ENCODE measurements at places on chromosomes 2 and 18.

DNA sequence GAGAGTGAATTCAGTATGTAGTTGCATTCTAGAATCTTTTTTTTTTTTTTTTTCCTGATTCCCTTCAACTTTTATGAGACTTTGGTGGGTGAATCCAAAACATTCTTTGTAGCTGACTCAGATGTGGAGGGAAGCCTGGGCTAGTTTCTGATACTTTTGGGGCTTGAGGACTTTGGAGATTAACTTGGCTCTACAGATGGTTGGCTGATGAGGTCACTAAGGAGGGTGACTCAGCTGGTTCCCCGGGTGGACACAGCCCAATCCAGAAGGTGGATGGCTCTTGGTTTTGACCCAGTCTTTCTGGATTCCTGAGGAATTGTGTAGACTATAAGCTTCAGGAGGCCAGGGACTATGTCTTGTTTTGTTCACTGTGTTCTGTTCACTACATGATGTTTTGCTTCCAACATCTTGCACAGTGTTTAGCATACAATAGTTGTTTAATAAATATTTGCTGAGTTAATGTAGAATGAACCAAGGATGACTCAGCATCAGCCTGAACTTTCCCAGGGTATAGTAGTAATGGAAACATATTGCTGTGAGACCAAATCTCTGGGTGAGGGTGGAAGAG is 30.5 kb downstream of the LAMA3 start:
- no peak for DNase-seq

GRCh38 chr2:96315400-96316071 is 9.6 kb upstream of the ITPRIPL1 start:
- DNase-seq, result no peak

DNA sequence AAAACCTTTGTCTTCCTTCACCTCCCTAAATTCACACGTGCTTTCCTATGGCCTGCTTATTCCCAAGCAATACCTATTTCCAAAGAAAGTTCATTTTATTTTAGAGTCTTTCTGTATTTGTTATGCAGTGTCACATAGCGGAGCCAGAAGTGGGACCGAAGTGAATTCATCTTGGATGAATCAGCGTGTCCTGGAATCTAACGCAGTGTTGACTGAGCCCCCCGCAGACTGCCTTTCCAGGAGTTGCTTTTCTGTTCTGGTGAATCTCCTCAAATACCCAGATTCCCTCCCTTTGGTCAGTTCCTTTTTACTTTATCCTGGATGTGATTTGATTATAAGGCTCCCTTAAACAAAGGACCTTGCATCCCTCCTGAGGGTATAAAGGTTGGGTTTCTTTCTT is 10.8 kb downstream of the ALPP start:
- DNase-seq, result no peak

DNA sequence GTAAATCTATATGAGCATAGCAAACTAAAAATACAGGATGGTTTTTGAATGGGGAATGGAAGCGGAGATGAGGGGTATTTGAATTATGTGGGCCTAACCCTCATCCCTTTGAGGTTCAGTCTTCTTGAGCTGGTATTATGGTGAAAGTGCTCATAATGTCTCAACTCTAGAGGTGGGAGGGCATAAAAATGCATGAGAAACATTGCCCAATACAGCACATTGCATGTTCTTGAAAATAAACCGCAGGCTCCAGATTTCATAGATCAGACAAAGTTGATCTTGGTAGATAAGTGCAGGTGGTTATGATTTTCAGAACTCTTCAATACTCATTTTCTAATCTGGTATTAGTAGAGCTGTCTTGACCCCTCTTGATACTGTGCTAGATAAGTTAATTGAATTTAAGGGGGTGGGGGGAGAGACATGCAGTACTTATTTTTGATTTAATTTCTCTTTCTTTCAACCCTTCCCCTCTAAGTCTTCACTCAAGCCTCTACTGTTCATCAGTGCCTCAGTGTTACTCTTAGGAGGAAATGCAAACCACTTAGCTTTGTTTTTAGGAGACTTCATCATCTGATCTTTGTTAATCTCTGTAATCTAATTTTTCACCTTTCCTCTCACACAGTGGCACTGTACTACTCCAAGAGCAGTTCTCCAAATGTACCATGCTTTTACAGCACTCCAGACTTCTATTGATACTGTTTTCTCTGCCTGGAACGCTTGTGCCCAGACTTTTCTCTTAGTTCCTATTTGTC is 22.2 kb downstream of the XRCC5 start:
- no peak for DNase-seq

- no peak for DNase-seq
These were observed 216.9 kb downstream of the MYO3B start for GRCh38 chr2:170394641-170395387.

DNA sequence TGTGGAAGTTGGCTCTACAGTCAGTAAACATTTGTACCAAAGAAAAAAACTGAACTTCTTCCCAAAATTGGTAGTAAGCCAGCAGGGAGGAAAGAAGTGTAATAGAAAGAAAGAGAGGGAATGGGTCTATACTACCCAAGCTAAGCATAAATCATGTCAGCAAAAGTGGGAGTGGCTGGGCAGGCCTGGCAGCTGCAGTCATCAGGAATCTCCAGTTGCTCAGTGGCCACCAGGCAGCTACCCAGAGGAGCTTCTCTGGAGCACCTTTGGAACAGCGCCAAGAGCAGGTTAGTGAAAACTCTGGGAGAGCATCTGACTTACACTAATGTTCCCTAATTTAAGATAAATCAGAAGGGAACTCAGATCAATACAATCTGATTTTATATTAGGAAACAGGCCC is 14.3 kb downstream of the FRZB start:
- no peak for DNase-seq

DNA sequence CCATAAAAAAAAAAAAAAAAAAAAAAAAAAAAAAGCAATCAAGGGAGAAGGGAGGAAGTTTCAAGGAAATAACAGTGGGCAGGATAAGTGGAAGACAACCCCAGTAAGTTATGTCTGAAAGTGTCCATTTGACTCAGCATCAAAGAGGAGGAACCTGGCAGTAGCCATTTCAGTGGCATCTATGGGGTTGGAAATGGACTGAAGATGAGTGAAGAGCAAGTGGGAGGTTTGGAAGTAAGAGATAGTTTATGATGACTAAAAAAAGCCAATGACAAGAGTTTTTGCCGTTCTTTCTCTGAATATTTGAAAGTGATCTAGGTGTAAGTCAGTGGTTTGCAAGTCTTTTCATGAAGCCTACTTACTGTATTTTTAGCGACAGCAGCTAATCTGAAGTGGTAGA is 9.2 kb upstream of the SELENOI start:
- DNase-seq, result no peak

DNA sequence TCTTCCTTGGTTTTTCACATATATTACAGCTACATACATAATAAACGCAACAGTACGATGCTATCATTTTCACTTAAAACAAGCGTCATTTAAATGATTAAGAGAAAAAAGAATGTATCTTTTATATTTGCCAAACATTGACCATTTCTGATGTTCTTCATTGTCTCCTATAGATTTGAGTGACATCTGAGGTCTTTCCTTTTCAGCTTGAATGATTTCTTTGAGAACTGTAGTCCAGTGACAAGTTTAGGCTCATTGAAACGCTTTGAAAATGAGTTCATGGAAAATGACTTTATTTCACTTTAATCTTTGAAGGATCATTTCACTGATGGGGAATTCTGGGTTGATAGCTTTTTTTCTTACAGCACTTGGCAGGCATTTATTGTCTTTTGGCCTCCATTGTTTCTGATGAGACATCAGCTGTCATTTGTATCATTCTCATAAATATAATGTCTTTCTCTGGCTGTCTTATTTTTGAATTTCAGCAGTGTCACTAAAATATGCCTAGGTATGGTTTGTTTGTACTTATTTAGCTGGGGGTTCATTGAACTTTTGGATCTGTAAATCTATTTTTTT is 10.9 kb downstream of the TGIF1 start:
- DNase-seq, result no peak

DNA sequence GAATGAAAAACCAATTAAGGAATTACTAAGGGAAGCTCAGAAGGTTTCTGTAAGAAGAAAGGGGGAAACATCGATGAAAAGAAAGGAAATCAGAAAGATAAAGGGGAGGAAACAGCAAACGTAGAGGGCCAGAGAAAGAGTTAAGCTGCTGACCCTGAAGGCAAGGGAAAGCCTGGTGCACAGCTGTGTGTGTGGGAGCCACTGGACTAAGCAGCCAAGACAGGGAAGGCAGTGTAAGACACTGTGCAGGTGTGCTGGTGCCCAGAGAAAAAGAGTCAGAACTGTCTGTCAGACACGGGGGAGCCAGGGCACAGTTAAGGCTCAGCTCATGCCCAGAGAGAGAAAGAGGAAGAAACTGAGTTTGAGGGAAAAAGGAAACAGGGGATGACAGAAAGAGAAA is 104.0 kb downstream of the HIBCH start:
- no peak for DNase-seq

- DNase-seq, result no peak
These were observed 21.1 kb downstream of the CASP10 start for GRCh38 chr2:201203916-201204654.

DNA sequence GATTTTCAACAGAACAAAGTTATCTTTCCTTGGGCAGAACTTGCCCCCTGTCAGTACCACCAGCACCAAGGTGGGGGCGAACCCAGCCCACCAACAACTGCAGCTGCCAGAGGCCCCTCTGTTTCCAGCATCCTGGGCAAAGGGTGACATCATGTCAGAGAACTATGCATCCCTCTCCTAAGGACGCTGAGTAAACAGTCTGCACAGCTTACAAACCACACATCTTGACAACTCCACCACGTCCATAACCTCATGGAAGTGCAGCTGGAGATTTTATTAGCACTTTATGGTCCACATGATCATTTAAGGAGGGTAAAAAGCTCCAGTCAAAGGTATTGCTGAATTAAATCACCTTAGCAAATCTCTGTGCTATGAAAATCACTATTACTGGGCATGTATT is 40.4 kb downstream of the PIEZO2 start:
- no peak for DNase-seq

DNA sequence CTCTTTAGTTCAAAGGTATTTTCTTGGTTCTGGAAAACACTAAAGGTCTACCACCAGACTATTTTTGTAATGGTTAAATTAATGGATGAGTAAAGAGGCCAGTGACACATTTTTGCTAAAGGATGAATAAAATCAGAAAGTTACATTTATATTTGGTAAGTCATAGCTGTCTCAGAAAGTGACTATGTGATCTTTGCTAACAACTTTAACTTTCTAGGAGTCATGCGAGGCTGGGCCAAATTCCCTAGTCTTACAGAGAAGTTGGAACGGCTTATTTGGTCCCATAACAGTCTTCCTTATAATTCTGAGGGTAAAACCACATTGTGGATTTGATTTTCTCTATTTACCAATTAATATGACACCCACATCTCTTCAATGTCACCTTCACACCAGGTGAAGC is 198.1 kb downstream of the PDE1A start:
- DNase-seq, result no peak

DNA sequence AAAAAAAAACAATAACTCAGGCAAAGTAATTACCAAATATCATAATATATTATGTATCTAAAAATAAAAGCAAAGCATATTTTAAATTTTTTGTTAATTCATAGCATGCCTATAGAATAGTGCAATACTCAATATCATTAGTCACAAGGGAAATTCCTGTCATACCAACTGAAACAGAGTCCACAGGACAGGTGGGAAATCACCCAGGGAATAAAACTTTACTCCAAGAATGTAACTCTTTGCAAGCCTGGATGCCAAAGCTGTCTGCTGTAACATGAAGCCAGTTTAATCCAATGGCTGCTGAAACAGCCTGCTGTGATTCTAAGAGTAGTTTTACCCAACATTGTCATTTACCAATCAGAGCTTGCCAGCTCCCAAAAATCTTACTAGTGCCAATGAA is 40.0 kb upstream of the SULT1C3 start:
- no peak for DNase-seq

- no peak for DNase-seq
These were observed 655.3 kb upstream of the FAM98A start for GRCh38 chr2:34254272-34254878.

GRCh38 chr2:96872591-96873349 is 2.9 kb upstream of the SEMA4C start:
- no peak for DNase-seq

DNA sequence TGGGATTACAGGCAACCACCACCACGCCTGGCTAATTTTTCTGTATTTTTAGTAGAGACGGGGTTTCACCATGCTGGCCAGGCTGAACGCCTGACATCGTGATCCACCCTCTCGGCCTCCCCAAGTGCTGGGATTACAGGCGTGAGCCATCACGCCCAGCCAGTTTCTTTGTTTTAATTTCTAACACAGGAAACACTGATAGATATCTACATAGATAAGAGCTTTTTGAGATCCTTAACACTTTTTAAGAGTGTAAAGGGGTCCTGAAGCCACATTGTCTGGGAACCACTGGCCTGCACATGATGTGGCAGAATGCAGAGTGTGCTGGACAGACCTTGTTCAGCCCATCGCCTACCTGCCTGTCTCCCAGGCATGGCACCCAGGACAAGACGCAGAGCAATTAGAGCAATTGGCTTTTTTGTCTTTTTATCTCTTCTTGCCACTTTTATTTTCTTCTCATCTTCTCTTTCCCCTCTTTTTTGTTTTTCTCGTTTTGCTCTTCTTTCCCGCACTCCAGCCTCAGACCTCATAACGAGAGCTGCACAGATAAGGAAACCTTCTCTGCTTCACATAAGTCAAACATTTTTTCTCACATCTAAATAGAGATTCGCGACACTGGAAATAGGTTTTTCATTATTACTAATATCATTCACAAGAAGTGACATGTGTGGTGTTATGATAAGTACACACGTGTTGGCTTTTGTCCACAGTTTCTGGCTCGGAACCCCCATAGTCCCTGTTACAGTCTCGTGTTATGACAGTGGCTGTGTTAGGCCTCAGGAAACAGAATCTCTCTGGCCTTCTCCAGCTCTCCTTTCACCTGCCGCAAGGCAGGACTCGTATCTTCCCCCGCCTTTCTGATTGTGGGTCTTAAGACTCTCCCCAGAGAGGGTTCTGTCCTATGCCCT is 25.2 kb upstream of the GPR55 start:
- DNase-seq, result no peak

DNA sequence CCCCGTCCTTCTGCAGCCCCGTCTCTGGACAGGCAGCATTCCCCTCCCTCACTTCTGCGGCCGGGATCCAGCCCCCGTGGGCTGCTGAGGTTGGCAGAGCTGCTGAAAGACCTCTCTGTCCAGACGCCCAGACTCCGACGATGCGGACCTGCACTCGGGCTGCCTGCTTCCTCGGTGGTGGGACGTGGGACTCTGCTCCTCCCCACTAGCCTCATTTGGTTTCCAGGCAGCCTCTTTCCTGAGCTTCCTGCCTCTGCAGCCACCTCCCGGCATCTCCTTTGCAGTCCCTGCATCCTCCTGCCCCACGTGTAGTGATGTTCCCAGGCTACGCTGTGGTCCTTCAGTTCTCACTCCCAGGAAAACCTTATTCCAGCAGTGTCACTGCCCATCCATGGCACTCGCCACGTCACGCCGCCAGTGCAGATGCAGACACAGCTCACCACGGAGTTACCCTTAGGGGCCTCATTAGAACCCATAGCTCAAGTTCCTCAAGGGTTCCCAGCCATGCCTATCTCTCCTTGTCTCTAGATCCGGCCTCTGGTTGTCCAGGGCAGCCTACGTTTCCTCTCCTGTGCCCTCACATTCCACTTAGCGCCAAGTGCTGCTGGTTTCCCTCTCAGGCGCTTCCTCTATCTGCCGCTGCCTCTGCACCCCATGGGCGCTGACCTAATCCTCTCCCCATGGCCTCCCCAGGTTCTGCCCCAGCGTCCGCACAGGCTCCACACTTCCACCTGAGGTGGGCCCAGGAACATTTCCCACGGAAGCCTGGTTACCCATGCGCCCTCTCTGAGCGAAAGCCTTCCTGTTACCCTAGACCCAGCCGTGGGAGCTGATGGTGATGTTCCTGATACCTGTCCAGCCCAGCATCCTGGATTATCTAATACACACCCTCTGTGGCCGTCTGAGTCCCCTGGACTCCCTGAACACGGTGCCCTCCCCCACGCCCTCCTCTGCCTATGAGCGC is 318.3 kb upstream of the MYT1L start:
- no peak for DNase-seq
